ENCODE measurements at places on chromosomes 2 and 18. TPM values are rescaled to one million over a fixed set of nuclear protein-coding genes. Genes with fewer than 3 reads are reported as not detected.

DNA sequence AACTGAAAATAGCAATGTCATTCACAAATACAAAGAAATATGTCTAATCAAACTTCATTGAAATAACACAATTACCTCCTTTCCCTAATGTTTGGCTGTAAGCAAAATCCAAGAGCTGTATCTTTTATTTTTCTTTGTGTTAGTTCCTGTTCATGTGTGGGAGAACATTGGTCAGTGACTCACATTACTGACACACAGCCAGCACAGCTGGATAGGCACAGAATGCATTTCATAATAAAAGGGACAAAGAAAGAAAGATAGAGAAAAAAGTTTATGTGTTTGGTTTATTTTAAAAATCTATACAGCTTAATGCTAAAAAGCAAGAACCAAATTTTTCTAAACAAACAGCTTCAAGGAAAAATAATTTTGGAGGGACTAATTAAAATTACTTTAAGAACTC lies 185.6 kb upstream of the COL3A1 start:
- peak; percentile 83 for DNase-seq

DNA sequence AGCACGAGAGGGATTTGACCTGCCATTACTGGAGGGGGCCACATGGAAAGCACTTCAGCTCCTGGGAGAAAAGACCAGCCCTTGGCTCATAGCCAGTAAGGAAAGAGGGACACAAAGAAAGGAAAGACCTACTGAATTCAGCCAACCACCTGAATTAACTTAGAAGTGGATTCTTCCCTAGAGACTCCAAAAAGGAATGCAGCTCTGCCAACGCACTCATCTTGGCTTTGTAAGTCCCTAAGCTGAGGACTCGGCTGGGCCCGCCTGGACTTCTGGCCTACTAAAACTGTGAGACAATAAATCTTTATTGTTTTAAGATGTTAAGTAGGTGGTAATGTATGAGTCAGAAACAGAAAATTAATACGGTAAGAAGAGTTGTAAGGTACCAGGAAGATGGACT lies 11.5 kb downstream of the ATF2 start:
- DNase-seq, result peak; percentile 22

GRCh38 chr2:150051004-150051403 lies 436.5 kb downstream of the RND3 start:
- no peak for DNase-seq

Gene FBXO15
- total RNA-seq, result 0.71 TPM

All from M059J (cell line).